CD4-positive, alpha-beta T cell treated with Interleukin-4 for 4 hours (primary cell): ENCODE measurements at places on chromosomes 16 and 17.
A peak's percentile ranks its signal among the peaks of the same experiment; 100 is the strongest.

DNA sequence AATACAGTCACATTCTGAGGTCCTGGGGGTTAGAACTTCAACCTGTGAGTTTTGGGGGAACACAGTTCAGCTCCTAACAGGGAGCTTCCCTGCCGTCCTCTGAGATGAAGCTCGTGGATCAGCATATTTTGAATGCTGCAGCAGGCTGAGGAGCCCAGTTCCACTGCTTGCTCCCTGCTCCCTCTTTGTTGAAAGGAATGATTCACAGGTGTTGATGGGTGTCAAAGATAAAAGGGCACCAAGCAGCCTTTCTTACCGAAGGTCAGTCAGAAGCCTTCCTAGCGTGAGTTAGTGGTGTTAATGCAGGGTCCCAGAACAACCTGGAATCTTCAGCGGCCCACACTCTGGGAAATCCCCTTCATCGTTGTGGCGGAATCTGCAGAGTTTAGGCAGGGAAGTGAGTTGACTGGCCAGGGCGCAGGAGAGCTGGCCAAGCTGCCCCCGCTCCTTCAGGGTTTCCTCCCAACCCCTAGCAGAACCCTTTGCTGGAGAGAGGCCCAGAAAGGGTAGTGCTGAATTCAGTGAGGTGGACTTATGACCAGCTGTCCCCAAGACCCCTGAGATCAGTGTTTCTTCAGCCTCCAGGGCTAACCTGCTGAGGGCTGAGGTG is 114.8 kb downstream of the GNAO1 start:
- no peak for DNase-seq

GRCh38 chr17:57985675-57985974 is 2.4 kb downstream of the VEZF1 start:
- peak; percentile 5 for DNase-seq

- DNase-seq = peak; percentile 92
Observed at GRCh38 chr17:10114931-10115535, 83.4 kb downstream of the GAS7 start.

GRCh38 chr16:55706739-55707384 is 51.1 kb downstream of the SLC6A2 start:
- DNase-seq = no peak

GRCh38 chr17:49076573-49077384 is 55.8 kb upstream of the B4GALNT2 start:
- DNase-seq = no peak

- no peak for DNase-seq
Observed at GRCh38 chr17:40363111-40363827, 1.3 kb downstream of the GJD3 start.

- no peak for DNase-seq
Observed at GRCh38 chr17:72887917-72888316, 204.6 kb downstream of the SLC39A11 start.

GRCh38 chr16:22325598-22326368 is 28.6 kb downstream of the POLR3E start:
- DNase-seq = no peak

DNA sequence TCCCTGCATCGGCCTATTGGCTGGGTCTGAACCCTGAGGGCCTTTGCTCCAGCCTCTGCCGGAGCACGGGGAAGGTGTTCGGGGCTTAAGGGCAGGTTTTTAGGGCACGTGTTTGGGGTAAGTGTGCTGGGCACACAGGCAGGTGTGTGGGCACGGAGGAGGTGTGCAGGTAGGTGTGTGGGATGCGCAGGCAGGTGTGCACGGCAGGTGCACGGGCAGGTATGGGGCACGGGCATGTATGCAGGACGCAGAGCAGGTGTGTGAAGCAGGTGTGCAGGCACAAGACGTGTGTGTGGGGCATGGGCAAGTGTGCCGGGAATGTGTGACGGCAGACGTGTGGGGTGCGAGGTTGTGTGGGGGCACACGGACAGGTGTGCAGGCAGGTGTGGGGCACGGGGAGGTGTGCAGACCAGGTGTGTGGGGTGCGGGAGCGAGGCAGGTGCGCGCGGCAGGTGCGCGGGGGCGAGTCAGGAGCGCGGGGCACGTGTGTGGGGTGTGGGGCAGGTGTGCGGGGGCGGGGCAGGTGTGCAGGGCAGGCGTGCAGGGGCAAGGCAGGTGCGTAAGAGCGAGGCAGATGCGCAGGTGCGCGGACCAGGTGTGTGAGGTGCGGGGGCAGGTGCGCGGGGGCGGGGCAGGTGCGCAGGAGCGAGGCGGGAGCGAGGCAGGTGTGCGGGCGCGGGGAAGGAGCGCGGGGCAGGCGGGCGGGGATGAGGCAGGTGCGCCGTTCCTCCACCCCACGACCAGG is 28.6 kb upstream of the METRNL start:
- DNase-seq = no peak

- no peak for DNase-seq
Observed at GRCh38 chr17:33044771-33045170, 53.1 kb downstream of the SPACA3 start.

DNA sequence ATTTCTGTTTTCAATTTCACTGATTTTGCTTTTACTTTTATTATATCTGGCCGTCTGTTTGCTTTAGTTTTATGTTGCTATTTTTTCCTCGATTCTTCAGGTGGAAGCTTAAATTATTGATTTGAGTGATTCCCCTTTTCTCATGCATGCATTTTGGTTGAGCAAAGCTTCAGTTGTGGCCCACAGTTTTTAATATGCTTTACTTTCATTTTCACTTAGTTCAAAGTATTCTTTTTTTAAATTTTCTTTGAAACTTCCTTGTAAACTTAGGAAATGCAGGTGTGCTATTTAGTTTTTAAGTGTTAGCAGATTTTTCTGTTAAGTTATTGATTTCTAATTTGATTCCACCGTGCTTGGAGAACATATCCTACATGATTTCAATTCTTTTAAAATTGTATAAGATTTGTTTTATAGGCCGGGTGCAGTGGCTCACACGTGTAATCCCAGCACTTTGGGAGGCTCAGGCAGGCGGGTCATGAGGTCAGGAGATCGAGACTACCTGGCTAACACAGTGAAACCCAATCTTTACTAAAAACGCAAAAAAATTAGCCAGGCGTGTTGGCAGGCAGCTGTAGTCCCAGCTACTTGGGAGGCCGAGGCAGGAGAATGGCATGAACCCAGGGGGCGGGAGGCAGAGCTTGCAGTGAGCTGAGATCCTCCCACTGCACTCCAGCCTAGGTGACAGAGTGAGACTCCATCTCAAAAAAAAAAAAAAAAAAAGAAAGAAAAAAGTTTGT is 531.2 kb downstream of the KIF2B start:
- no peak for DNase-seq

GRCh38 chr17:79778504-79779083 is 646 bp downstream of the CBX2 start:
- DNase-seq = no peak

DNA sequence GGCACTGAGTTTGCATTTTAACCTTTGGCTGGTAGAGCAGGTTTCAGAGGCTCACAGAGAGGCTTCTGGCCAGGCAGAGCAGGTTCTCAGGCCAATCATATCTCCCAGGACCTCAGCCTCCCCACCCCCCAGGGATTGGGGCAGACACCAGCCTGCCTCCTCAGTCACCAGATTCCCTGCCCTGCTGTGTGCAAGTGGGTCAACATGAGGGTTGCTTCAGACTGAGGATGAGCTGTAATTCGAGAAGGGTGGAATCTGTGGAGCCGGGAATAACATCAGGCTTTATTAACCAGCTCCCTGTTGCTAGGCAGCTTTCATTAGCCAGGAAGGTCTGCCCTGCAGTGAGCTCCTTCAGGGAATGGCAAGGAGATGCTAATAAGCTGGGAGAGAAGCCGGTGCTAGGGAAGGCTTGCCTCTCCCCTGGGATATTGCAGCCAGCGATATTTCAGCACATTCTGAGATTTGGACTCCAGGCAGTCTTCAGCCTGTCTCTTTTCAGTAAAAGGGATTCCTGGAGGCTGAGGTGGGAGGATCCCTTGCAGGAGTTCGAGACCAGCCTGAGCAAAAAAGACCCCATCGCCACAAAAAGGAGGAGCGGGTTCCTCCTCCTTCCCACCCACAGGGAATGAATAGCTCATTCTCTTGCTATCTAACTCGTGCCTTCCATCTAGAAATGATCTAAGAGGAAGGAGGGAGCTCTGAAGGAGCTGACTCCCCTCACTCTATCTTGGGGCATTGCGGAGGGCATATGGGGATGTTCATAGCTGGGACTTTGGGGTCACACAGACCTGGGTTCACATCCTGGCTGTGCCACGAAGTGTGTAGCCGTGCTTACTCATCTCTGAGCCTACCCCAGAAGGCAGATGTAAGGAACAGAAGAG is 10.7 kb downstream of the SGSM2 start:
- no peak for DNase-seq

GRCh38 chr17:55314061-55314783 is 49.5 kb downstream of the HLF start:
- DNase-seq = no peak

- DNase-seq = no peak
Observed at GRCh38 chr16:55016515-55016914, 85.8 kb downstream of the IRX5 start.

- DNase-seq = peak; percentile 46
Observed at GRCh38 chr17:8994319-8994718, 27.0 kb upstream of the NTN1 start.

DNA sequence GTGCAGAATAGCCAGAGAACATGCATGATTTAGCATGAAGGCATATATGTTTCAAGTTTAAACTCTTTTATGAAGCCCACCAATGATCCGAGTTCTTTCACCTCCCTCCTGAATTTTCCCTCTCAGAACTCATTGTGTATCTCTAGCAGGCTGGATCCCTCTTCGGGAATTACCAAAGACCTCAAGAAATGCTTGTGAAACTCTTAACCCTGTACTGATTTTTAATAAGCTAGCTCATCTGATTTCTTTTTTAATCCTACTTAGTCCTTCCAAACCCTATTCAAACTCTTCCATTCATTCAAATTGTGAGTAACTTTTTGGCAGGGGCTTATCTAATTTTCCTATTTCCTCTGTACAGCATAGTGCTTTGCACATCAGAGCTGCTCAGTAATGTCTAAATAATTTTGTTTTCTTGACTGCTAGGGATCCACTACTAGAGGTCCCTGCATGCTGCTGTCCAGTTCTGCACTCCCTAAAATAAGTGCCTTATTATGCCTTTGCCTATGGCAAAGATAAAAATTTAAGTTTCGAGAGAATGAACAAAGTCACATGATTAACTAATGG is 723.8 kb downstream of the CDH11 start:
- no peak for DNase-seq

DNA sequence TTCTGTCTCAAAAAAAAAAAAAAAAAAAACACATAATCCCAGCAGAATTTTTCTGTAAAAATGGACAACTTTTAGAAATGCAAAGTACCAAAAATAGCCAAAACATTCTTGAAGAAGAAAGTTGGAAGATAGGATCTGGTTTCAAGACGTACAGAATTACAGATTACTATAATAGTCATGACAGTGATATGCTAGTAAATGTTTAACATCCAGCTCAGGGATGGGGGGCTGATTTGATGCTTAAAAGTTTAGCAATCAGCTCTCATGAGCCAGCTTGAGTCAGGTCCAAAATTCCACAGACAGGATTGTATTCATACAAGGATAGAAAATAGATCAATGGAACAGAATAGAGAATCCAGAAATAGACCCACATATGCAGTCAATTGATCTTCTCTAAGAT is 100.5 kb downstream of the CYB561 start:
- DNase-seq = no peak

GRCh38 chr17:73710095-73710592 is 65.9 kb upstream of the SDK2 start:
- peak; percentile 48 for DNase-seq

GRCh38 chr16:66256919-66257318 is 109.6 kb upstream of the CDH5 start:
- DNase-seq = no peak
